Stimulated activated CD8-positive, alpha-beta memory T cell treated with anti-CD3 and anti-CD28 coated beads, Interleukin-15, amount 100 ng/mL, for 1 hour (primary cell): ENCODE measurements at places on chromosomes 7 and 10.

- DNase-seq: no peak
These were observed 7.8 kb downstream of the C1GALT1 start for GRCh38 chr7:7190142-7190541.

- no peak for DNase-seq
These were observed 58.9 kb downstream of the SH2D4B start for GRCh38 chr10:80596391-80597257.

GRCh38 chr10:35561715-35562114, 43.4 kb upstream of the GJD4 start:
- DNase-seq: no peak

GRCh38 chr7:141074997-141075396, 1.1 kb downstream of the TMEM178B start:
- no peak for DNase-seq

DNA sequence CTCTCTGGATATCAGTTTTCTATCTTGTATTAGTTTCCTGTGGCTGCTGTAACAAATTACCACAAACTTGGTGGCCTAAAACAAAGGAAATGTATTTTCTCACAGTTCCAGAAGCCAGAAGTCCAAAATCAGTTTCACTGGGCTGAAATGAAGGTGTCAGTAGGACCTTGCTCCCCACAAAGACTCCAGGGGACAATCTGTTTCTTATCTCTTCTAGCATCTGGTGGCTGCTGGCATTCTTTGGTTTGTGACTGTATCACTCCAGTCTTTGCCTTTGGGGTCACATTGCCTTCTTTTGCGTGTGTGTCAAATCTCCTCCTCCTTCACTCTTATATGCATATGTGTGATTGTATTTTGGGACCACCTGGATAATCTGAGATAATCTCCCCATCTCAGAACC, 153.0 kb upstream of the PRPS1L1 start:
- DNase-seq: no peak

DNA sequence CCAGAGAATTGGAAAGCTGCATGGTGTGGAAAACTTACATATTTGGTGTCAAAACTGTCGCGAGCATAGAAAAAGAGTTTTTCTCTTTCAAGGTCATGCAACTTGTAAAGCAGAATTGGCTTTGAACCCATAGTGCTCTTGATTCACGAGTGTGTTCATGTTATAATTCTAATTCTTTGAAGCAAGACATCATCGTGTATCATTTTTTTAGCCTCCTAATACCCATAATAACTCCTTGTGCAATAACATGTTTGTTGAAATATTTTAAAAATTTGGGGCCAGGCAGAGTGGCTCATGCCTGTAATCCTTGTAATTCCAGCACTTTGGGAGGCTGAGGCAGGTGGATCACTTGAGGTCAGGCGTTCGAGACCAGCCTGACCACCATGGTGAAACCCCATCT, 4.2 kb downstream of the CCL24 start:
- no peak for DNase-seq
